ENCODE measurements at places on chromosomes 6 and 20. TPM values are rescaled to one million over a fixed set of nuclear protein-coding genes. Genes with fewer than 3 reads are reported as not detected.

Gene SAMHD1
- 272 TPM for total RNA-seq

Gene MYB
- 27.7 TPM for total RNA-seq

Gene PHACTR3
- not detected for total RNA-seq

Gene ABHD16B
- total RNA-seq = not detected

Gene GINM1
- total RNA-seq = 18.1 TPM

Gene GJE1
- total RNA-seq = not detected

DNA sequence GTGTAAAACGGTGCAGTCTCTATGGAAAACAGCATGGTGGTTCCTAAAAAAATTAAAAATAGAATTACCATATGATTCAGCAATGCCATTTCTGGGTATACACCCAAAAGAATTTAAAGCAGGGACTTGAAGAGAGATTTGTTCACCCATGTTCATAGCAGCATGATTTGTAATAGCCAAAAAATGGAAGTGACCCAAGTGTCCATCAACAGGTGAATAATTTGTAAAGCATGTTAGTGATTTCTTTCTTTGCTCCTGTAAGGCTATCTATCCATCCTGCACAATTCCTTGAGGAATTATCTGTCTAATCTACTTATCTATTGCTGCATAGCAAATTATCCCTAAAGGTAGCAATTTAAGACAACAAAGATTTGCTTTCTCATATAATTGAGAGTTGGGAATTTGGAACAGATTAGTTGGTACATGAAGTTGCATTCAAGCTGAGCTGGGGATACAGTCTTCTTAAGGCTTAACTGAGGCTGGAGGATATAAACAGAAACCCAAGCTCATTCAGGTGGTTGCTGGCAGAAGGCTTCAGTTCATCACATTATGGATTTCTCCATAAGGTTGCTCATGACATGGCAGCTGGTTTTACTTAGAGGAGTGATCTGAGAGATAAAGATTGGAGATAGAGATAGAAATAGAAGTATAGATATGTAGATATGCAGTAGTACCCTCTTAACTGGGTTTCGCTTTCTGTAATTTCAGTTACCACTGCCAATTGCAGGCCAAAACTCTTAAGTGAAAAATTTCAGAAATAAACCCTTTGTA, 62.0 kb downstream of the IL22RA2 start:
- H3K27ac ChIP-seq = no peak overlapping the region
- H3K4me3 ChIP-seq = no peak overlapping the region
- H3K27me3 ChIP-seq = peaks cover 1% of the 10 kb centered on the region
- H3K4me1 ChIP-seq = no peaks in the 10 kb centered on the region
- no peaks in the 10 kb centered on the region for H3K36me3 ChIP-seq
- DNase-seq = no peak

GRCh38 chr6:7219310-7219709, 93.7 kb downstream of the SSR1 start:
- no peaks in the 10 kb centered on the region for H3K27me3 ChIP-seq
- H3K27ac ChIP-seq = no peak overlapping the region
- peaks cover 5% of the 10 kb centered on the region for H3K4me1 ChIP-seq
- H3K4me3 ChIP-seq = no peak overlapping the region

- DNase-seq = no peak
- H3K4me1 ChIP-seq = peaks cover 9% of the 10 kb centered on the region
- H3K27me3 ChIP-seq = peaks cover 7% of the 10 kb centered on the region
- H3K36me3 ChIP-seq = no peaks in the 10 kb centered on the region
- H3K4me3 ChIP-seq = no peak overlapping the region
These were observed 20.2 kb upstream of the RALGAPA2 start for GRCh38 chr20:20732641-20733040.

GRCh38 chr6:99330159-99330558, 19.3 kb downstream of the FAXC start:
- no peaks in the 10 kb centered on the region for H3K36me3 ChIP-seq
- no peak overlapping the region for H3K4me3 ChIP-seq
- DNase-seq = peak; percentile 64
- peaks cover 8% of the 10 kb centered on the region for H3K27me3 ChIP-seq
- peaks cover 10% of the 10 kb centered on the region for H3K4me1 ChIP-seq

- H3K4me3 ChIP-seq = no peak overlapping the region
- peak; percentile 36 for DNase-seq
- H3K36me3 ChIP-seq = no peaks in the 10 kb centered on the region
- H3K4me1 ChIP-seq = peaks cover 6% of the 10 kb centered on the region
These were observed 287.6 kb downstream of the ESR1 start for GRCh38 chr6:152094992-152095592.

DNA sequence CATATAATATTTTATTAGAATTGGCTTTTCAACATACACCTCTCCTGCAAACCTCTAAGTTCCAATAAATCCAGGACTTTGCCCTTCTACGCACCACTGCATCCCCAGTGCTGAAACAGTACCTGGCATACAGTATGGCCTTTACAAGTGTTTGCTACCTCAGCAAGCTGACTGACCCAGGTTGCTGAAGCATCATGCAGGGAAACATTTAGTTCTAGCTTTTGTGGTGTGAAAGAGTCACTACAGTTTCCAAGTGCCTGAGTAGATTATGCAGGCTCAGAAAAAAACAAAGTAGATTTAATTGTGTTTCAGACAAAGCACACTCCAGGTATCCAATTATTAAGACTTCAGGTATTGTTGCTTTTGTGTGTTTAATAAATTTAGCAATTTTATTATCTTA, 614.2 kb upstream of the NRSN1 start:
- H3K4me1 ChIP-seq = no peaks in the 10 kb centered on the region
- no peaks in the 10 kb centered on the region for H3K27me3 ChIP-seq
- no peak for DNase-seq
- H3K27ac ChIP-seq = no peak overlapping the region

GRCh38 chr20:57092112-57092899, 174.1 kb downstream of the BMP7 start:
- H3K36me3 ChIP-seq = no peaks in the 10 kb centered on the region
- H3K27me3 ChIP-seq = peaks cover 3% of the 10 kb centered on the region
- peaks cover 8% of the 10 kb centered on the region for H3K4me1 ChIP-seq
- H3K4me3 ChIP-seq = no peak overlapping the region
- DNase-seq = peak; percentile 56

DNA sequence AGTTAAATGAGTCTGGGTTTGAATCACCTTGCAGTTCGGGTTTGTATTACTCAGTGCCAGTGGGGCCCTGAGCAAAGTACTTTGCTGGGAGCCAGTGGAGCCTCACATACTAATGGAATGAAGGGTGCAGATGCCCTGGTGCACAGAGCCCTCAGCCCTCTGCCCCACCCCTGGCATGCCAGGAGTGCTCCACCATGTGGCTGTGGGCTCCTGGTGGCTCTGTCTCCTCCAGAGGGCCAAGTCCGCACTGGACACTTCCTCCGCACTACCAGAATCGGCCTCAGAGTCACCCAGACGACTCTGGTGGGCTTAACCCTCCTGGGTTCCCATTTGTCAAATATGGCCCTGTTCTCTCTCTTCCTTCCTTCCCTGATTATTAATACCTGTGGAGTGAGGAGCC, 94.0 kb downstream of the STK35 start:
- no peak overlapping the region for H3K4me3 ChIP-seq
- H3K27ac ChIP-seq = no peak overlapping the region
- no peaks in the 10 kb centered on the region for H3K4me1 ChIP-seq
- H3K27me3 ChIP-seq = peaks cover 7% of the 10 kb centered on the region
- no peaks in the 10 kb centered on the region for H3K36me3 ChIP-seq

DNA sequence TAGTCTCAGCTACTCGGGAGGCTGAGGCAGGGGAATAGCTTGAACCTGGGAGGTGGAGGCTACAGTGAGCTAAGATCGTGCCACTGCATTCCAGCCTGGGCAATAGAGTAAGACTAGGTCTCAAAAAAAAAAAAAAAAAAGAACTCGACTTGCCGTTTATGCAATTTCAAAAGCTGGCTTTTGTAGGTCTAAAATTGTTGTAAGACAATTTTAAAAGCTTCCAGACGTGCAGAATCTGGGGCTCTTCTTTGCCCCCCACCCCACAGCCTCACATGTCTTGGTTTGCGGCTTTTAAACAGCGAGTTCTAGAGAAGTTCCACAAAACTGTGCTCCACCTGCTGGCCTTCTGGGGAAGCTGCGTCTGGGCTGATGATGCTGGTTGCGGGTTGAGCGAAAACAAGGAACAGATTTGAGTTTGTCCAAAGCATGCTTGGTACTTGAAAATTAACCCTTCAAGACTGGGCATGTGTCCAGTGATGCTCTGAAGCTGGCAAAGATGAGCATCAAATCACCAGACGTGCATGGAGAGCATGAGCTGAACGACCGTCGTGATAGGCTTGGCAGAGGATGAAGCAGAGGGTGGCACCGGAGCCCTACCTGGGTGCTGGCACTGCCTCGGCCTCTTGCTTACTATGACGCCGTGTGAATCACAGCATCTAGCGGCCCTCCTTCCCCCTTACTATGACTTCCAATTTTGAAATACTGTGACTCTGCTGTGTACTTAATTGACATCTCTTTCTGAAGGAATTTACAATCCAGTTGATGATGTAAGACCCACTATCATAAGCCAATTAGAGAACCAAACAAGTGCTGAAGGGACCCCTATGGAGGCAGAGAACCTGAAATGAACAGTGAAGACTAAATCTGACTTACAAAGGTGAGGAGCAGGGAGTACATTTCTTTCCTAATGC, 171.4 kb downstream of the GMPR start:
- peak overlapping the region; percentile 73 for H3K27ac ChIP-seq
- H3K27me3 ChIP-seq = no peaks in the 10 kb centered on the region
- H3K4me3 ChIP-seq = peak overlapping the region; percentile 63
- peaks cover 23% of the 10 kb centered on the region for H3K36me3 ChIP-seq

DNA sequence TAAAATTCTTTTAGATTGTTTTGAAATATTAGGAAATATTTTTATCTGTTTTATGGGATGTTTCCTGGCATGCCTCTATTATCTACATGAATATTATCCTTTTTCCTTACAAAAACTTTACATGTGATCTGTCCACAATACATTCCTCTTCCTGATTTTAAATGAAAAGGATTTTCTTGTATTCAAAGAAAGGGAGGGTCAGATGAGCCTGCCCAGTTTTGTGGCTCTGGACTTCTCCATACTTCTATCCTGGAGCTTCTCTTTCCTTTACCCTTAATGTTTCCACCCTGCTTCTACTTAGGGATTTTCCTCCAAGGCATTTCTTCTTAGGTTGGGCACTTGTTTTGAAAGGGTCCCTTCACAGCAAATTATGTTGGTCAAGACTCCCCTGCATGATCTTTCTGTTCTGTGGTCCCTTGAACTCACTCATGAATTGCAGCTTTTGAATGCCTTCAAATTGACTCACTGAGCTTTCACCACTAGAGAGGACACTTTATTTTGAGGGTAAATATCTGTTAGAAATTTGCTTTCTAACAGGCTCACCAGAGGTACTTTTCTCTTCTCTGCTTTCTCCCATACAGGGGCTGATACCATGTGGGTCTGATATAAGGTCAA, 104.9 kb downstream of the CENPW start:
- no peak overlapping the region for H3K4me3 ChIP-seq
- H3K27ac ChIP-seq = no peak overlapping the region
- DNase-seq = no peak
- no peaks in the 10 kb centered on the region for H3K4me1 ChIP-seq
- H3K27me3 ChIP-seq = peaks cover 1% of the 10 kb centered on the region
- H3K36me3 ChIP-seq = no peaks in the 10 kb centered on the region

GRCh38 chr20:10917826-10918225, 244.0 kb upstream of the JAG1 start:
- H3K4me3 ChIP-seq = no peak overlapping the region
- no peaks in the 10 kb centered on the region for H3K36me3 ChIP-seq
- H3K4me1 ChIP-seq = no peaks in the 10 kb centered on the region
- no peak overlapping the region for H3K27ac ChIP-seq
- DNase-seq = no peak
- no peaks in the 10 kb centered on the region for H3K27me3 ChIP-seq

GRCh38 chr6:137044366-137045221, at the start of gene IL20RA:
IL20RA (minus strand) TSS chr6:137044965; CDS start chr6:137044728, 237 bp downstream.
- H3K27me3 ChIP-seq = peaks cover 85% of the 10 kb centered on the region
- H3K4me3 ChIP-seq = peak within 1 kb of the TSS; percentile 67
- no peak for DNase-seq
- no peak within 1 kb of the TSS for H3K27ac ChIP-seq
- H3K4me1 ChIP-seq = peaks cover 5% of the 10 kb centered on the region

GRCh38 chr6:88361754-88362153, 195.6 kb upstream of the CNR1 start:
- no peaks in the 10 kb centered on the region for H3K4me1 ChIP-seq
- DNase-seq = no peak
- H3K36me3 ChIP-seq = no peaks in the 10 kb centered on the region

DNA sequence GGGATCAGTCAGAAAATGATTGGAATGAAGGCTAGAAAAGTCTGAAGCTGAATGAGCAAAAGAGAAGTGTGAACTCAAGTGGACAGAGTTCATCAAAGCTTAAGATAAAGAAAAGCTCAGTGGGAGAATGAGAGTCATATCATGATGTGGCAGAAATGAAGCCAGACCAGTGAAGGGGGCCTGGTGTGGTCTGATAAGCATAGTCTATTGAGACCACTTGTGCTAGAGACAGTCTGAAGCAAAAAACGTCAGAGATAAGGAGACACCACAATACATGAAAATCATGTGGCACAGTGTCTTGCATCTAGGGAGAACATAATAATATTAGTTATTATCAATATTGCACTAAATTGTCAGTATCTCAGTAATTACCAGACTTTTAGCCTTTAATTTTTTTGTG, 601.5 kb downstream of the UTRN start:
- no peaks in the 10 kb centered on the region for H3K36me3 ChIP-seq
- H3K4me3 ChIP-seq = no peak overlapping the region
- H3K27ac ChIP-seq = no peak overlapping the region
- no peak for DNase-seq
- H3K4me1 ChIP-seq = no peaks in the 10 kb centered on the region
- peaks cover 3% of the 10 kb centered on the region for H3K27me3 ChIP-seq

- no peak overlapping the region for H3K27ac ChIP-seq
- peak; percentile 39 for DNase-seq
- H3K36me3 ChIP-seq = no peaks in the 10 kb centered on the region
- H3K4me1 ChIP-seq = no peaks in the 10 kb centered on the region
These were observed 17.6 kb upstream of the SNAI1 start for GRCh38 chr20:49964964-49965780.

DNA sequence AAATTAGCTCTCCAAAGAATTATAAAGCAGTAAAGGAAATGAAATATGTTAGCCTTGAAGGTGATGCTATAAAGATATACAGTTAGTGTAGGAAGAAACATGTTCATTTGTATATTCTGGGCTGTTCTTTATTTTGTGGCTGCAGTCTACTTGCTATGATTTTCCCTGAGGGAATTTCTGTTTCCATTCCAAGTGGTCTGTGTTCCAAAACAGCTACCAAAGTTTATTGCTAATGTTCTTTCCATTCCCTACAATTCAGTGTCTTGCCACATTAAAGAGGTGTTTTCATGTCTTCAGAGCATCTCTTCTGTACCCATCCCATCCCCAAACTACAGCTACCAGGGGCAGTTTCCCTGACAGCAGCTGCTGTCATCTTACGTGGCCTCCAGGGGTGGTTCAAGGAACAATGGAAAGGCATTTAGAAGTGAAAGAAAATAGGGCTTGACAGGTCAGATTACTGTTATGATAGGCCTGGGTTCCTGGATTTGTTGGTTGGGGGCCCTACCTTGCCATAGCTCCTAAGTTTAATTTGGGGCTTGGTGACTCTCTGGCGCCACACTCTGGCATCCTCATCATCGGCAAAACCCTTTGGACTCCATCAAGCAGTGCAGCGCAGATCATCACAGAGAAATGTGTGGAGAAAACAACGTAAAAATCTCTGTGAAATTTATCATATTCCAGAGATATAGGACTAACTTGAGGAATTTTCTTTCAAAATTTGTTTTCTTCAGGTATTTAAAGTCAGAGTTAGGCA, 33.8 kb upstream of the AIG1 start:
- peaks cover 1% of the 10 kb centered on the region for H3K27me3 ChIP-seq
- H3K4me3 ChIP-seq = no peak overlapping the region
- no peaks in the 10 kb centered on the region for H3K36me3 ChIP-seq

Measured in activated CD4-positive, alpha-beta memory T cell treated with anti-CD3 and anti-CD28 coated beads, Interleukin-2, amount 10 ng/mL, durations not matched to agents 7 days and 5 days (primary cell).